ENCODE measurements at places on chromosomes 5 and 9. TPM values are rescaled to one million over a fixed set of nuclear protein-coding genes. Genes with fewer than 3 reads are reported as not detected.

The DUSP1 gene
- total RNA-seq, result 126 TPM

The RASGRF2 gene
- total RNA-seq, result 4.5 TPM

The SNCB gene
- total RNA-seq, result not detected

The AK8 gene
- 2.1 TPM for total RNA-seq

The WNT8A gene
- total RNA-seq, result not detected

The GPR150 gene
- total RNA-seq, result not detected

The FOXD4L5 gene
- 0.22 TPM for total RNA-seq

The RFK gene
- 10.2 TPM for total RNA-seq

The CERCAM gene
- 134 TPM for total RNA-seq

The CD14 gene
- total RNA-seq, result 0.35 TPM

The RPS23 gene
- 2,236 TPM for total RNA-seq

The C9orf153 gene
- 0.41 TPM for total RNA-seq

The ABLIM3 gene
- total RNA-seq, result 0.27 TPM

The CRB2 gene
- total RNA-seq, result 35.1 TPM

The FAT2 gene
- 2.8 TPM for total RNA-seq

The CEP120 gene
- 23.4 TPM for total RNA-seq

The SLC35D2 gene
- total RNA-seq, result 22.0 TPM

The INSL4 gene
- not detected for total RNA-seq

The PCA3 gene
- not detected for total RNA-seq

The CMYA5 gene
- total RNA-seq, result 6.7 TPM

Measured in mesothelial cell of epicardium (in vitro differentiated cells).